NCI-H187 (cell line): ENCODE measurements at places on chromosomes 6 and 20.

DNA sequence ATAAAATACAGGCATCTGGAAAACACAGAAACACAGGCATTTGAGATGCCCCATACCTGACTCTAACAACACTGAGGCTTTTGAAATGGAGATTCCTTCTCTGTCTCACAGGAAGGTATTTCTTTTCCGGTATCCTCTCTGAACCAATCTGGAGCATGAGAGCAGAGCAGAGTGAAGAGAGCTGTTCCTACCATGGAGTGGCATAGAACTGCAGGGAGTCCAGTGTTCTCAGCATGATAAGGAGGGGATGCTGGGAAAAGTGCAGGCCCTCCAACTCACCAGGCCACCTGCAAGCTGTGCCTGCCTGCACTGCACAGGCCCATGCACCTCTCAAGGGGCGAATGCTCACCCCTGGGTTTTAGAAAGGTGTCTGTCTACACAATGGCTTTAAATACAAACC, 89.2 kb downstream of the FOXA2 start:
- no peak for DNase-seq

- no peak for DNase-seq
Observed at GRCh38 chr6:39684790-39685488, 40.3 kb downstream of the KIF6 start.

DNA sequence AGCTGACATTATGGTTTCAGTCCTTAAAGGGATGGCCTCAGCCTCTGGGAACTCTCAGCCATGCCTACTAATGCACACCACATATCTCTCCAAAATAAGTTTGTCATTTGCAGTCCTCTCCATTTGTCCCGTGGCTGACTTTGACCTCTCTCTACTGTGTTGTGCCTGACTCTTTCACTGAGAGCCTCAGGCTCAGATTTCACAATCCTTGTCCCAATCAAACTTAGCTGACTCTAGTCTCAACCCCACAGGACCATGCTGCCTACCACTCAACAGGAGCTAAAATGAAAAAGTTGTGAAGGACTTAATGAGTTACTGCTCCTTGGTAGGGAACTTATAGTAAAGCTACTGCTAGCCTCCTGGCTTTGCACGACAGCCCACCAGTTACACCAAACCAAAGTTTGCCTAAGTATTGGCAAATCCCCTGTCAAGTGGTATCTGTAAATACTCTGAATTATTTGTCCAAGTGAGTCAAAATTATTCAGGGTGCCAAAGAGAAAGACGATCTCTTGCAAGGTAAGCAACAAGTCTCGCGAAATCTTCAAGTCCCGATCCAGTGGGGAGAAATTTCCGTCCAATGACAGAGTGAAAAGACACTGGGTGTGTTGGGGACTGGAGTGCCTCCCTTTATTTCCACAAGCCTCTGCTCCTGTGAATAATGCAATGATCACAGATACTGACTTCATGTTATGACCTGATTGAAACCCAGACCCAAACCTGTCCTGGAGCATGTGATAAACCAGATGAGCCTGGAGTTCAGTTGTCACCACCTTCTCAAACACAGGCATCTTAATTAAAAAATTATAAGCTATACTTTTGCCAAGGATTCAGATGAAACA, 124.4 kb upstream of the FOXQ1 start:
- DNase-seq, result no peak

GRCh38 chr6:51934098-51934497, 153.3 kb downstream of the PKHD1 start:
- no peak for DNase-seq

- DNase-seq, result no peak
Observed at GRCh38 chr6:137697267-137697938, 169.7 kb upstream of the TNFAIP3 start.

- no peak for DNase-seq
Observed at GRCh38 chr6:115091461-115091860, 748.6 kb upstream of the HS3ST5 start.

DNA sequence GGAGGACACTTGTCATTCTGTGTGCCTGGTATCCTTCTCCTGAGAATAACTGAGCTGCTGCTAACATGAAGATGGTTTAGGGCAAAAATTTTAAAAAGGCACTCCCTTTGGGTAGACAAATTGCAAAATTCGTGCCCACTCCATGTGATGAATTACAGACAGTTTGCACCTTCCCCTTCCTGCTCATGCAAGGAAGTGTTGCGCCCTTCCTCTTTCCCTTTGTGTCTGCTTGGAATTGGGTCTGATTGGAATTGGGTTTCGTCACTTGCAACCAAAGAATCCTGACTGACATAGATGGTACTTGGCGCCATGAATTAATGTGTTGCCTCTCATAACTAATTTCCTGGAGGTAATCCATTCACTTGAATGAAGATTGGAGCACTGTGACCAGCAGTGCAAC, 62.3 kb upstream of the SHLD1 start:
- no peak for DNase-seq

GRCh38 chr20:57567471-57568079, 6.7 kb downstream of the PCK1 start:
- DNase-seq, result no peak
